ENCODE measurements at places on chromosomes 2 and 18.

DNA sequence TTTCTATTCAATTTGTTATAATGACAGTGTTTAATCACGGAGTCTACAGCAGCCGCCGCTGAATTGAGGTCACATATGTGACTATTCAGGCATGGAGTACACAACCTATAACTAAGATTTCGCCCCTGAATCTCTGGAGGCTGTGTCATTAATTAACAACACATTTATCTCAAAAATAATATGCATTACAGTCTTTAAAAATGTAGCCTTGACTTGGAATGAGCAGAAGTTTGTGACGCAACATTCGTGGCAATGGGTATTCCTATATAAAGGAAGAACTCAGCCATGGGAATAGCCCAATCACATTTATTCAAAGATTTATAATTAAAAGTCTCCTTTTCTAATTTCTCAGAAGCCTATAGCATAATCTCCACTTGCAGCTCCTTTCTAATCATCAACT lies 60.6 kb upstream of the LYPD1 start:
- no peak for DNase-seq

DNA sequence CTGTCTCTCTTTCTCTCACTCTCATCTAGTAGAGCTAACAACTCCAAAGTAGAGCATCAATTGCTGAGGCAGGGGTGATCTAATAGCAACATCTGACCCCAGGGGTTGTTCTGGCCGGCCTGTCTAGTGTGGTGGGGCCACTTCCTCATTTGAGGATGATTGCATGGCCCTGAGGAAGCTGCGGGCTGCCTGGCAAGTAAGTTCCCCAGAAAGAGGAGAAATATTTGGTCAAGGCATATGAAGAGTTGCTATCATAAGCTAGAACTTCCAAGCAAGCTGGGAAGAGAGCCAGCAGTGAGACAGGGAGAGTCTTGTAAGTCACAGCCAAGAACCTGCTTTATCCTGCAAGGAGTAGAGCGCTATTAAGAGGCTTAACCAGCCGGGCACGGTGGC lies 50.8 kb upstream of the TMEM87B start:
- DNase-seq: no peak

DNA sequence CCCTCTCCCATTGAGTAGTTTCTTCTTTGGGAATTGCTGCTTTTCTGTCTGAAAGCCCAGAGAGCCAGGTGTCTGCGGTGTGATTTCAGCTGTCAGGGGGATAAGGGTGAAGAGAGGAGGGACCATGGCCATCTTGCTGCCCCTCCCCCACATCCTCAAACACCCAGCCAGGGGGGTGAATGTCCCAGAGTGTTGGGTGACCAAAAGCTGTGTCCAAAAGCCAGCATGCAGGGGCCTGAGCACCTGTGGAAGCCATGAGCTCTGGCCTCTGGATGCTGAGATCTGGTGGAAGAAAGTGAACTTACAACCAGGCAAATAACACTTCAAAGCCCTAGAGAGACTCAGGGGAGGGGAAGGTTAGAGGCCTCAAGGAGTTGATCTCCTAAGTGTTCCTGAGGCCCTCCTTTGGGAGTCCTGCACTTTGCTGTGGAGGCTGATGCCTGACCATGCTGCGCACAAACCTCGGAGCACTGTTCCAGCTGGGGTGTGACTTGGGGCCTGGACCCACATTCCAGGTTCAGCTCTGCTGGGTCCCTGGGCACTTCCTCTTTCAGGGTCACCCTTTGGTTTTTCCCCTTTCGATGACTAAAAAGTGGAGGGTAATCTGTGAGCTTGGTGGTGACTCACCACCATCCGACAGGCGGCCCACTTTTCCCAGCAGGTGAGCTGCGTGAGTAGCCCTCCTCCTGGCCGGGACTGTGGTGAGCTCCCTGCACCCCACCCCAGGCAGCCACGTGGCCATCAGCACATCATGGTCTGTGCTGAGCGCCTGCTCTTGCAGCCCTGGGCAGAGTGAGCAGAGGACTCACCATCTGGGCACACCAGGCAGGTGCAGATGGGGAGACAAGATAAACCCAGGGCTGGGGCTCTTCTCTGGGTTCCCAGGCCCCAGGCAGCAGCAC lies 66.8 kb upstream of the FOSL2 start:
- no peak for DNase-seq

- DNase-seq: no peak
These were observed 23.4 kb upstream of the TANK start for GRCh38 chr2:161136696-161137324.

DNA sequence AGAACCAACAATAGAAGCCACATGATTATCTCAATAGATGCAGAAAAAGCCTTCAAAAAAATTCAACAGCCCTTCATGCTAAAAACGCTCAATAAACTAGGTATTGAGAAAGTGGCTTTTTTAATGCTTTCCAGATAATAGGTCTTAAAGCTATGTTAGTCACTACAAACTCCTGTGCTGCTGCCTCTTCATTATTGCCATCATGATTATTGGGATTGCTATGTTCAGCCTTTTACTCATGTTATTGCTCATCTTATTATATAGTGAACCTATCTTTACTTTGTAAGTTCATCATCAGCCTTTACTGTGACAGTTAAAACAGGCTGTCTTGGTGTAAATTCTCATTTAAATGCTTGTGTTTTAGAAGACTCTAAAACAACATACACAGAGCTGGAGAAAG lies 1557.2 kb upstream of the ZEB2 start:
- DNase-seq: no peak

DNA sequence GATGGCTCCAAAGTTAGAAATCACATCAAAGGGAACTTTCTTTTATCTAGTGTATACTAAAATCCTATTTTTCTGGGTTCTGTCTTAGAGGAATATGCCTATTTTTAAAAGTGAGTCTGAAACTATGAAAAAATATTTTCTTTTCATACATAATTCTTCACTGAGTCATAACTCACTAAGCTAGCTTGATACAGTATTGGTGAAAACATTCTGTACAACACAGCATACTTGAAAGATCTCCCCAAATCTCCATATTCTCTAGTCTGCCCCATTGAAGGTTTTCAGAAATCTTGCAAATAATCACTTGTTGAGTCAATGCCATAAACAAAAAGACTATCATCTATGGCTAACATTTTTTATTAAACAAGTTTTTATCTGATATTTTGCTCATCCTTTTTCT lies 44.5 kb downstream of the COL3A1 start:
- DNase-seq: no peak

- no peak for DNase-seq
These were observed 139.8 kb downstream of the GLI2 start for GRCh38 chr2:120875431-120875830.

GRCh38 chr18:22169889-22170420 lies 566 bp downstream of the GATA6 start:
- no peak for DNase-seq

DNA sequence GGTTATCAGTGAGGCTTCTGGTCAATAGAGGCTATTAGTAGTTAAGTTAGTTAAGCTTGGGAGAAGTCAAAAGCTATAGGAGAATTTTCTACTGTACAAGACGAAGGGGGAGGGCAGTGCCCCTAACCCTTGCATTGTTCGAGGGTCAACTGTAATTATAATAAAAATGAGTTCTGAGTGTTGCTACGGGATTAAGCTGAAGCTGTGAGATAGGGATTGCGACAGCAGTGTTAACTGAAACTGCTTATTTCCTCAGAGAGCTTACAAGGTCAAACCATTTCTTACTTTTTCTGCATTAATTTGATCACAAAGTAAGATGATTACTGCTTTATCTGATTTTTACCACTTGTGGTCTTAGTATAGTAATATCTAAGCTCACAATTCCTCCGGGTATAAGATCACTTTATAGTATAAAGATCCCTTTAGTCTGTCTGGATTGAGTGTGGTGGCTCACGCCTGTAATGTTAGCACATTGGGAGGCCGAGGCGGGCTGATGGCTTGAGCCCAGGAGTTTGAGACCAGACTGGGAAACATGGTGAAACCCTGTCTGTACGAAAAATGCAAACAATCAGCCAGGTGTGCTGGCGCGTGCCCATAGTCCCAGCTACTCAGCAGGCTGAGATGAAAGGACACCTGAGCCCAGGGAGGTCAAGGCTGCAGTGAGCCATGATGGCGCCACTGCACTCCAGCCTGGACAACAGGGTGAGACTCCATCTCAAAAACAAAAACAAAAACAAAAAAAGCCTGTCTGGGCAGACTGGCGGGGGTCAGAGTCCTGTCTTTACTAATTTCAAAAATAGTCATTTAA lies 119.5 kb upstream of the TLK1 start:
- DNase-seq: no peak

- no peak for DNase-seq
These were observed 61.6 kb downstream of the SCN9A start for GRCh38 chr2:166314022-166314759.

GRCh38 chr2:100675855-100676254 lies 113.1 kb downstream of the PDCL3 start:
- no peak for DNase-seq

- no peak for DNase-seq
These were observed 49.6 kb upstream of the PTH2R start for GRCh38 chr2:208356846-208357574.

DNA sequence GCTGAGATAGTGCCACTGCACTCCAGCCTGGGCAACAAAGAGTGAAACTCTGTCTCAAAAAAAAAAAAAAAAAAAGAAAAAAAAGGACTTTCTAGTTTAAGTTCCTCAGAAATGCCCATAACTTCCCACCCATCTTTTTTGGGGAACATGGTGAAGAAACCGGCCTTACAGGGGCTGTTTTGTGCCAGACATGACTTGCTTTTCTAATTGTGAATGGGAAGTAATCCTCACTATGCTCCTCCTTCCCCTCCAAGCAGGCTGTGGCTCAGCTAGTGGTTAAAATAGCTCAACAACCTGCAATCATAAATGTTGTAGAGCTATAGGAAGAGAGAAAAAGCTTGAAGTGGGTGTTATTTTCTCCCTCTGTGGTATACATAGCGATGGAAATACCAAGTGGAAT lies 34.1 kb upstream of the OLA1 start:
- no peak for DNase-seq

DNA sequence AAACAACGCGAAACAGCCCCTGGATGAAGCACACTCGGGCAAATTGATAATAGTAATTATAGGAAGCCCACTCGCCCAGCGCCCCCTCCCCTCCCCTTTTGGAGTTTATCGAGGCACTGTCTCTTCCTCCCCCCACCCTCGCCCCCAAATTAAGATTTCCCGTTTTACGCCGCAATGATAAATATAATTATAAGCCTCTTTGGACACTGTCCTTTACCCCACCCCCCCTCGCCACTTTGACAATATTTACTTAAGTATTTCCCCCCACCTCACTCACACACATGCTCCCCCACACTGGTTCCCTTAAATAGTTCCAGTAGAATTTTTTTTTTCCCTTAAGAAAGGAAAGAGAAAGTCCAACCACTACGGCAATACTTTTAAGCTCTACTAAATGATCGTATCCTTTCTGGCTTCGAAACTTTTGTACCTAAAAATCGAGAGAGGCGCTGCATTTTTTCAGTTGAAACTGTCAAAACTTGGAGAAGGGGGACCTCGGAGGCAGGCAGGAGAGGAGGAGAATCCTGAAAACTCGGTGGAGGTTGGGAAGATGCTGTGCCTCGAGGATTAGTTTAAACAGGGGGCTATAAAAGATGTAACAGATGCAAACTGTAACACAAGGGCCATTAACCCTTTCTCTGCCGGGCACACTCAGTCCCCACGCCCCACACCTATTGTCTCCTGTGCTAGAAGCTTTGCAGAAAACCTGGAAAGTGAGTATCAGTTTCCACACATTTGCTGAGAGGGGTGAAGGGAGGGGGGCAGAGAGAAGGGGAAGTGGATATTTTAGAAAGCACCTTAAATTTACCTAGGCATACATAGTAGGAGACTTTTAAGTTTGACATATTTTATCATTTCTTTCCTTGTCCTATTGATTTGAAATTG lies 1.8 kb downstream of the ZEB2 start:
- no peak for DNase-seq

- DNase-seq: no peak
These were observed 112.5 kb downstream of the ATL2 start for GRCh38 chr2:38264396-38265221.

DNA sequence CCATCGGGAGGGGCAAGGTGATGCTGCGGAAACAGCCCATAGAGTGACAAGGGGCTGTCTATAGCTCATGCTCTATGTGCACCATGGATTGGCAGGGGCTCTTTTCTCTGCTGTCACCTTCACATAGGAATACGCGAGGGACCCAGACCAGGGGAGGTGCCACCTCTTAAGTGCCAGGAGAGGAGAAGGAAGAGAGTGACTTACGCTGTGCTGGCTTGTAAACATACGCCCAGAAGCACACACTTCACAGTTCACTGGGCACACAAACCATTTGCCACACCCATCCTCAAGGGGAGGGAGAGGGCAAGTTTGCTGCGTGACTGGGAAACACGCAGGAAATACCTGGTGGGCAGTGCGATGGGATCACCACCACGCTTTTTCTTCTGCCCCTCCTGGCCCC lies 65.1 kb upstream of the GPR45 start:
- no peak for DNase-seq

GRCh38 chr2:177942731-177943130 lies 129.8 kb downstream of the PDE11A start:
- no peak for DNase-seq

- no peak for DNase-seq
These were observed 47.1 kb upstream of the UBE2E3 start for GRCh38 chr2:180933332-180933731.

DNA sequence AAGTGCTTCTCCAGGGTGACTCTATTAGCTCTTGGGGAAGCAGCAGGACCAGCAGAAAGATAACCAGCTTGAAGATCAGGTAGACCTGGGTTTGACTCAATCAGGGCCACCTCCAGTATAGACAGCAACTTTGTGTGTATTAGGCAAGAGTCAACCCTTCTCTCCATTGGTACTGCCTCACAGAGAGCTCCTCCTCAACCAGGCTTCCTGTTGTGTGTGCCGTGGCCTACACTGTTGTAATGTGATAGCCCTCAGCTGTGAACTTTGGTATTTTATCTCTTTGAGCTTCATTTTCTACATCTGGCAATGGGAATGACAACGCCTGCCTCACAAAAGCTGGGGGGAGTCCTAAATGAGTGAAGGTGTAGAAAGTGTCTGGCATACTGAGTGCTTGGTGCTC lies 17.0 kb upstream of the MAP3K20 start:
- DNase-seq: no peak

GRCh38 chr18:23673725-23674124 lies 11.0 kb upstream of the ANKRD29 start:
- no peak for DNase-seq

DNA sequence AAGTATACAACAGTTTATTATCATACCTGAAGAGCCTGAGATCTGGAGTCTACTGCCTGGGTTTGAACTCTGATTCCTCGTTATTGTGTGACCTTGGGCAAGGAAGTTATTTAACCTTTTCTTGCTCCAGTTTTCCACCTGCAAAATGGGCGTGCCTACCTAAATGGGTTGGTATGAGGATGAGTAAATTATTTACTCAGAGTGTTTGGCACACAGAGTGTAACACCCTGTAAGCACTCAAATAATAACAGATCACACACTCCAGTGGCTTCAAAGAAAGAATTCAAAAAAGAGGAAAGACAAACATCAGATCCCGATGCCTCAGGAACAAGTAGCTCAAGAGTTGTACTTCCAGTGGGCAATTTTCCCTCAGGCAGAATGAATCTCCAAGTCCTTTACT lies 2.4 kb downstream of the SRD5A2 start:
- DNase-seq: no peak

DNA sequence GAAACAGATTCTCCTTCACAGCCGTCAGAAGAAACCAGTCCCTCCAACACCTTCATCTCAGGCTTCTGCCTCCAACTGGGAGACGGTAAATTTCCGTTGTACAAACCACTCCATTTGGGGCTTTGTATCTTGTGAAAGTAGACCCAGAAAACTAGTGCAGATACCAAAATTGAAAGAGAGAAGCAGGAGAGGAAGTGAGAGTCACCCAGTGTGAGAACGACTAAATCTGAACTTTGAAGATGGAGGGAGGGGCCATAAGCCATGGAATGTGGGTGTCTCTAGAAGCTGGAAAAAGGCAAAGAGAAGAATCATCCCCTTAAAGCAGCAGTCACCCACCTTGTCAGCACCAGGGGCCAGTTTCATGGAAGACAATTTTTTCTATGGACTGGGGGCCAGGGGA lies 88.3 kb upstream of the LRATD1 start:
- DNase-seq: no peak
